ENCODE measurements at places on chromosomes 7 and 10.

- no peak for DNase-seq
Observed at GRCh38 chr10:119613741-119614140, 17.0 kb upstream of the TIAL1 start.

- DNase-seq: no peak
Observed at GRCh38 chr10:91104193-91105041, 116.0 kb upstream of the PCGF5 start.

DNA sequence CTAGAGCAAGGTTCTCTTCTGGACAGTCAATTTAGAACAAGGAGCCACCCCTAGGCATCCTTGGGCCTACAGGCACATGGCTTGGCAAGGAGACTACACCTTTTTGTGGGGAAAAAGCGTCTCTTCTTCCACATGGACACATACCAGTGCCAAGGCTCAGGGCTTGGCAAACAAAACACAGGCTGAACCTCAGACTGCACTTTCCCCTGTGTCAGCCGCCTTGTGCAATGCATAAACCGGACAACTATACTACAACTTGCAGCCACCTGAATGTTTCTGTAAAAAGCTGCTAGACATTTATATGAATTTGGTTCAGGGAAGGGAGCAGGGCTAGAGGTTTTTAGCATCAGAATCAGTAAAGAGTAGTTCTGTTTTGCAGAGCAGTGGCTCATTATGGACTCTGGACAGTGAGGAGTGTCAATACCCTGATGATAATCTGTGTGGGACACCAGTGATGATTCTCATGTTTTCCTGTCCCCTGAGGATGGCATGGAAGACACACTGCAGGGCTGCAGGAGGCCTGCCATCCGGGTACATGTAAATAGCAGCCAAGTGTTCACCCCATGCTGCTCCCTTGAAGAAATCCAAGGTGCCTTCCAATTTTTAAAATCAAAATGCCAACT lies 118.9 kb downstream of the GATA3 start:
- no peak for DNase-seq

DNA sequence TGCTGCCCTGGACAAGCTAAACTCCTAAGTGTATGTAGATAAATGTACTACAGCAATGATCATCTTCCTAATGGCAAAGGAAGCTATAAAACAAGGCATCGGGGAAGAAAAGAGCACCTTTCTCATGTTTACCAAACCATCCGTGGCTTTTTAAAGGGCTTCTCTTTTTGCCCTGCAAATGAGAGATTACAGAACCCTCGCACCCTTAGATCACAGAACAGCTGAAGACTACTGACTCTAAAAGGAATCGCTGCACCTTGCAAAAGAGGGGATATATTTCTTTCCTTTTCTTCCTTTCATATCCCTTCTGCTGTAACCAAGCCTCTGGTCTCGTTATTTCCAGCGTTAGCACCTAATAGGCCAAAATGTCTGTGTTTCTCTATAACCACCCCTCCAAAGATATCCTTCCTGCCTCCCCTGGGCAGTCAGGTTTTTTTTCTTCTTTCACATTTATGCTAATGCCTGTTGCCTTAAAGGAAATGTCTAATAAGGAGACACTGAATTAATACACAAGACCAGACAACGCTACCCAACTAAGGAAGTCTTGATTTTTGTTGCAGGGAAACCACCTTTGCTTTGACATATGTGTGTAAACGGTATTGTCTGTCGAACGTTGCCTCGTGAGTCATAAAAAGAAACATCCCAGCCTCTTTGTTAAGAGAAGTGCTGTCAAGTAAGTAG lies 10.5 kb downstream of the ST8SIA6 start:
- no peak for DNase-seq

DNA sequence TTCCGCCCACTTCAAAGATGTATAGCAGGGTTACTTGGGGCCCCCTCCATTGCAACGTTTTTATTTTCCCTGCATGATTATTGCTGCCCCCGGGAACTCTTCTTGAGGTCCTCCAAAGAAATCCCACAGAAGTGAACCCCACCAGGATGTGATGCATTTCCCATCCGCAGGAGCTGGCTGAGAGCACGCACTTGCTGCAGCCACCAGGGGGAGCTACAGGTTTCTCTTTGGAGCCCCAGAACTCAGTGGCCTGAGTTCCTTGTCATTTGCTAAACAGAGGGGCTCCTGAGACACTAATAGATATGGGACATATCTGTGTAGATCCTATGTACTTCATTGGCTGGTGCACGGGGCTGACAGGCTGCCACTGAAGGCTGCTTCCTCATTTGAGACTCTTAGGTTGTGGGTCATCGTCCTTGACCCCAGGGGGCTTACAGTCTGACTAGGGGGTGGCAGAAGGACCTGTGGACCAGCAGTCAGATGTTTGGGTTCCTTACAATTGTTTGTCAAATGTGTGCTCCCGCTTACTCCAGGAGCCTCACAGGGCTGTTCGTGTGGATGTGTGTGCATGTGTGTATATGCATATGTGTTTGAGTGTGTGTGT lies 52.3 kb upstream of the ENO4 start:
- peak; percentile 65 for DNase-seq

DNA sequence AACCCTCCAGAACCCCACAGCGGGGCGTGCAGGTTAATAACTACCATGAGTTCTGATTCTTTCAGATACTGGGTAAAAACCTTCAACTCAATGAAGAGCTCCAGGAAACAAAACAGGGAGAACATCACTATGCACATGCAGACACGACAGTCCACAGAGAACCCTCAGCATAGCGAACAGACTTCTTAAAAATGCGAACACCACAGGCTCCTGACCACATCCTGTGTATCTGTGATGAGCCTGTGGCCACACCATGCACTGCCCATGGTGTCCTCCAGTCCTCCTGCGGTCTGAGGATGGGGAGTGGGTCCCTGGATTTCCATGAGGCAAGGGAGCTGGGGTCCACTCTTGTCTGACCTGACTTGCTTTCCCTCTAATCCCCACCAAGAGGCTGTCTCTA lies 107.2 kb downstream of the COBL start:
- DNase-seq: no peak

DNA sequence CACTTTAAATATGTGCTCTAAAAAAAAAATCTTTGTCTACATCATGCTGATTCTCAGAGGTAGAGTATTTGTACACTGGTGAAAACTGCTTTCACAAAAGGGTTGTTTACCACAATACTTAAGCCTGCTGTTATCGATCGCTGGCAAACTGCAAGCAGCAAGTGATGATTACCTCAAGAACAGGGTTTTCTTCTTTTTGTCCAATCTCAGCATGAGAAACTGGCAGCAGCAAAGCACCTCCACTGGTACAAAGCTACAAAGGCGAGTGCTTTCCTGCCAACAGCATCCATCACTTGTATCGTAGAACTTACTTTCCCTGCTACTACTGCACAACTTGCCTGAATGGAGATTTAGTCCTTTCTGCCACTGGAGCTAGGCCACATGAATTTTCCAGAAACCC lies 276.5 kb downstream of the DGKB start:
- no peak for DNase-seq

DNA sequence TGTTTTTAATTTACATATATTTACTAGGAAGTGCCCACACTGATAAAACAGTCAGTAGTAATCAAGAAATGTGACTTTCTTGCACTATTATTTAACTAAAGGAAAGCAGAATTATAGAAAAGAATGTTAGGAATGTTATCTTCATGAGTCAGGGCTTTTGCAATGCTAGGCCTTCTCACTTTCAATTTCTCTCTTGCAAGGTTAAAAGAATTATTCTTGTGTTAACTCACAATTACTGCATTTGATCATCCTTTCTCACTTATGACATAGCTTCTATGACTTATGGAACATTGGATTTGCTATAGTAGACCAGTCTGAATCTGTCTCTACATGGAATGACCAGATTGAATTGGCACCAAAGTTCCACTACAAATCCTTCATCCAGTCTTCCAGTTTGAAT lies 192.4 kb downstream of the SDK1 start:
- no peak for DNase-seq

DNA sequence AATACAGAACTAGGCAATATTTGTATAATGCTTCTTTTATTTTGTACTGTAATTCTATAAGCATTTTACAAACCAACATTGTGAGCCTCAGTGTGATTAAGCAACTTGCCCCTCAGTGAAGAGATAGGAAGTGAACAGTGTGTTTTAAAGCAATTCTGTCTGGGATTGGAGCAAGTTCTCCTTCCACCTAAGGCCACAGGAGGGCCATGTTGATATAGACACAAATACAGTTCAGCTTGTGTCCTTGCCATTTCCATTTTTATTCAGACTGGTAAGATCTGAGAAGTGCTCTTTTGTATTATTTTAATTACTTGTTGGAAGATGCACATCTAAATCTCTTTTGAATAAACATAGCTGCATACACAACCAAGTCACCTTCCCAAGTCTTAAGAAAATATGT lies 416.3 kb upstream of the COBL start:
- no peak for DNase-seq

DNA sequence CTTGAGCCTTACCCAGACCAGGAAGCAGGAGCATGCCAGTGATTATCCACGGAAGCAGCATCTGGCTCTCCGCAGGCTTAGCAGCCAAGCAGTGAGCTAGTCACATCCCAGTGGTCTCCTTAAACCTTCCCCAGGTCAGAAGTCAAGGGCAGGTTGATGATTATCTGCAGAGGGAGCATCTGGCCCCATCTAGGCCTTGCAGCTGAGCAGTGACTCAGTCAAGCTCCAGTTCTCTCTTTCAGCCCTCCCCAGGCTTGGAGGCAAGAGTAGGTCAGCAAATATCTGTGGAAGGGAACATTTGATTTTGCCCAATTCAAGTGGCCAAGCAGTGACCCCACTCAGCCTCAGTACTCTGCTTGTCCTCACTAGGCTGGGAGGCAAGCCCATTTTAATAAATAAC lies 61.6 kb downstream of the ANKRD7 start:
- DNase-seq: no peak

DNA sequence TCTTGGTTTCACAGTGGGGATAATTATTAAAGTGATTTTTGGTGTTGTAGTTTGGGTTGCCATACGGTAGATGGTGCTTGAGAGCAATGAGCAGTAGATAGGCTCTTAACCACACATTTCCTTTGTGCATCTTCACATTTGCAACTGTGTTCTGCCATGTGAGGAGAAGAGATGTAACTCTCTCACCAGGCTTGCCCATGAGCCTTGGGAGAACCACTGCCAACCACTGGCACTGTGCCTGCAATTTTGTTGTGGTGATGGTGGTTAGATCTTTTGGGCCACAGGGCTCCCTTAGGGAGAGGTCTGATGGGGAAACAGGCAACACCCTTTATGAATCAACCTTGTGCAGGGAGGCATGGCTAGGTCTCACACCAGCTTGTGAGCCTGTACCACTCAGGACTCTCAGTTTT lies 204.3 kb downstream of the CCDC7 start:
- DNase-seq: no peak

GRCh38 chr7:47937065-47937687 lies 11.1 kb downstream of the PKD1L1 start:
- DNase-seq: no peak

DNA sequence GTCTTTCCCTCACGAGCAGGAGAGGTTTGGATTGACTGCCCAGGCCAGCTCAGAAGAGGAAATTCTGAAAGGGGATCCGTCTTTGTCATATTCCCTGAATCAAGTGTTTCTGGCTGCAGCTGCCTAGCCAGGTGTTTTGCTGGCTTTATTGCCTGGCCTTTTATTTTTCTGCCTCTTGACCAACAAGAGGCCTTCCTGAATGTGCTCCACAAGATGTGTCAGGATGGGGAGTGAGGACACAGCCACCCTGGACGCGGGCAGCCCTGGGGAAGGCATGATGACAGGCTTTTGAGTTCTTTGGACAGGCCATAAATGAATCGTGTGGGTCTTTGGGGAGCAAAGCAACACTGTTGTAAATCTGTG lies 163.6 kb downstream of the CAMK1D start:
- DNase-seq: no peak

GRCh38 chr10:3516234-3516922 lies 268.6 kb downstream of the KLF6 start:
- DNase-seq: no peak

DNA sequence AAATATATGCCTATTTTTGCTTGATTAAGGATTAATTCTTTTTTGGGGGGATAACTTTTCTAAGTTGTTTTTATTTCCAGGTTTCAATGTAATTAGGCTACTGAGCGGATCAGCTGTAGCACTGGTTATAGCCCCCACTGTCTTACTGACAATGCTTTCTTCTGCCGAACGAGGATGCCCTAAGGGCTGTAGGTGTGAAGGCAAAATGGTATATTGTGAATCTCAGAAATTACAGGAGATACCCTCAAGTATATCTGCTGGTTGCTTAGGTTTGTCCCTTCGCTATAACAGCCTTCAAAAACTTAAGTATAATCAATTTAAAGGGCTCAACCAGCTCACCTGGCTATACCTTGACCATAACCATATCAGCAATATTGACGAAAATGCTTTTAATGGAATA lies 1.0 kb downstream of the LRRTM3 start:
- no peak for DNase-seq

- DNase-seq: no peak
Observed at GRCh38 chr7:100157334-100158228, 942 bp downstream of the TRAPPC14 start.

DNA sequence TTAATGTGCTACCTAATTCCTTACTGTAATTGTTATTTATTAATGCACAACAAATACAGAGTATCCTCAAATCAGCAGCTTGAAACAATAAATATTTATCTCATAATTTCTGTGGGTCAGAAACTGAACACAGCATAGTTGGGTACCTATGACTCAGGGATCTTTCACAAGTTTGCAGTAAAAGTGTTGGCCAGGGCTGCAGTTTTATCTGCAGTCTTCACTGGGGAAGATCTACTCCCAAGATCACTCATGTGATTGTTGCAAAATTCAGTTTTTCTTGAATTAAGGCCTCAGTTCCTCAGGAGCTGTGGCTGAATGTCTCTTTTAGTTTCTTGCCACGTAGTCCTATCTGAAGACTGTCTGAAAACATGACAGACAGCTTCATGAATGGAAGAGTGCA lies 237.8 kb downstream of the ZWINT start:
- no peak for DNase-seq

DNA sequence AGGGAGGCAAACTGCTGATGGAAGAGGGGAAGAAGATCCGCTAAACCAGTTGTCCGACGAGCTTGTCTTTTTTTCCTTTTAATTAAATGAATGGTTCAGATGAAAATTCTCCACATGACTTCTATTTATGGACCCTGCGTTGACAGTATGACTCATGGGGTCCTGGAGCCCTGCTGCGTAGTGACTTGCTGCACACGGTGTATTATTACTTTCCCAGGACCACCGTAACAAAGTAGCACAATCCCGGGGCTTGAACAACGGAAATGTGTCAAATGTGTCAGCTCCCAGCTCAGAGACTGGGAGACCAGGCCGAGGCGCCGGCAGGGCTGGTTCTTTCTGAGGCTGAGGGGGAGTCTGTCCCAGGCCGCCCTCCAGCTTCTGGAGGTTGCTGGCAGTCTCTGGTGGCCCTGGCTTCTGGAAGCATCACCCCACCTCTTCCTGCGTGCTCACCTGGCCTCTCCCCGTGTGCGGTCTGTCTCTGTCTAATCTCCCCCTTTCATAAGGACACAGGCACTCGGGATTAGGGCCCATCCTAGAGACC lies 33.8 kb upstream of the MNX1 start:
- no peak for DNase-seq

GRCh38 chr10:113382691-113383090 lies 170.2 kb upstream of the HABP2 start:
- DNase-seq: no peak

DNA sequence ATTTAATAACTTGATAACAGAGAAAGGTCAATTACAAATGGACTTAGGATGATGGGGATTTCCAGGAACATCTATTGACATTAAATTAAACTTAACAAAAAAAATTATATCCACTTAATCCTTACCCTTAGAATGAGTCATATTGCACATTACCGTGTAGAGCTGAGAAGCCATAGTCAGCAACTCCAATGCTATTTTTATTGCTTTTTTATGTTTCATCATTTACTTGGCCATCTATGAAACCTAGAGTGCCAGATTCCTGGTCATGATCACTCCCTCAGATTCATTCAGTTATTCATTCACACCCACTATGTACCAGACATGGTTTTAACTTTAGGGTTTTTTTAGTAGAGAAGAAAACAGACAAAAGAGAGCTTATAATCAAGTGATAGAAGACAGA lies 1180.4 kb downstream of the CNTNAP2 start:
- no peak for DNase-seq

Data from activated T-cell treated with anti-CD3 and anti-CD28 coated beads for 24 hours (primary cell).